ENCODE measurements at places on chromosomes 3 and 15.

GRCh38 chr3:57717205-57717868 is 24.5 kb upstream of the DENND6A start:
- DNase-seq = no peak

DNA sequence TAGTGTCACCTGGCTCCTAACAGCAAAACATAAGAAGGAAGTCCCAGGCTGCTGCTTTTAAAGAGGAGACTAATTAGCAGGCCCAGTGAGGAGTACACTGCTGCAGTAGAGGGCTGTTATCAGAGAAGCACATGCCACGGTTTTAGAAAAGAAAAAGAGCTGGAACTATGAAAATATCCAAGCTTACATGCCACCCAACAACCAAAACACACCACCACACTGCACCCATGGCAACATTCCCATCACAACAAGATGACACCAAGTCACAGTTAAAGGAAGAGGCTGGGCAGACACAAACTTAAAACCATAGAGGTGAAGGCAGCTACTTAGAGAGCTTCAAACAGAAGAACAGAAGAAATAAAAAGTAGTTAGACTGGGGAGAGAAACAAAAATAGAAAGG is 37.0 kb downstream of the NPTN start:
- DNase-seq = no peak

DNA sequence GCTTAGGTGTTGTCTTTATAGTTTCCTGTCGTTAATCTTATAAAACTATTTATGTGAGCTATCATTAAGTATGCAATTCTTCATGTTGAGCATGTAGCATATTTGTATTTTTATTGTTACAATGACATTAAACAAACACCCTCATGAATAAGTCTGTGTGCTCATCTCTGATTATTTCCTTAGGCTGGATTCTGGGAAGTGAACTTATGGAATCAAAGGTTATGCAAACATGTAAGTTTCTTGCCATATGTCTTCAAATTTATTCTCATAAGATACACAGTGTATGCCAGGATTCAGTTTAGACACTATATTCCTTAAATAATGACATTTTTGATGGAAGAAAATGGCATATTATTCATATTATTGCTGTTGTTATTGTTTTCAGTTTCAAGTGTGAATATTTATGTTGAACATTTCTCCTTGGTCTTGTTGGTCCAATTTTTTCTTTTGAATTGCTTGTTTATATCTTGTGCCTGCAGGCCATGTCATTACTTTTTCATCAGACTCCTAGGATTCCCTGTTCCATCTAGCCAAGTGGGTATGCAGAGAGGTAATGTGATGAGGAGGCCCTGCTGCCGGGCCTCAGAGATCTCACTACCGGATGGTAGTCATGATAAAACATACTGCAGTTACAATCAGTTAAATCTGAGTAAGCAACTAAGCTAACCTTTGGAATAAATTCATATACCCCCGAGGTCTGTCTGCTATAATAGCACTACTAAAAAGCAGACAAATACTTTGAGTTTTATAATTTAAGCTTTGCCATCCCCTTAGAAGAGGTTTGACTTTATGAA is 684.3 kb upstream of the SGO1 start:
- DNase-seq = no peak

DNA sequence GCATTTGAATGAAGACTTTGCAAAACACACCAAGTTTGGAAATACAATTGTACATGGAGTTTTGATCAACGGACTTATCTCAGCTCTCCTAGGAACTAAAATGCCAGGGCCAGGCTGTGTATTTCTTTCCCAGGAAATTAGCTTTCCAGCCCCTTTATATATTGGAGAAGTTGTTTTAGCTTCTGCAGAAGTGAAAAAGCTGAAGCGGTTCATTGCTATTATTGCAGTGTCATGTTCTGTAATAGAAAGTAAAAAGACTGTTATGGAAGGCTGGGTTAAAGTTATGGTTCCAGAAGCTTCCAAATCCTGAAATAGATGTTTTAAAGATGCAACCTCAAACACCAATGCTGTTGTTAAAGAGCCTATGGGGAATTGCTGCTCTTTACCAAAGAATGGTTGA is 11.5 kb downstream of the HTD2 start:
- no peak for DNase-seq

GRCh38 chr3:192880313-192880712 is 37.3 kb downstream of the MB21D2 start:
- no peak for DNase-seq

DNA sequence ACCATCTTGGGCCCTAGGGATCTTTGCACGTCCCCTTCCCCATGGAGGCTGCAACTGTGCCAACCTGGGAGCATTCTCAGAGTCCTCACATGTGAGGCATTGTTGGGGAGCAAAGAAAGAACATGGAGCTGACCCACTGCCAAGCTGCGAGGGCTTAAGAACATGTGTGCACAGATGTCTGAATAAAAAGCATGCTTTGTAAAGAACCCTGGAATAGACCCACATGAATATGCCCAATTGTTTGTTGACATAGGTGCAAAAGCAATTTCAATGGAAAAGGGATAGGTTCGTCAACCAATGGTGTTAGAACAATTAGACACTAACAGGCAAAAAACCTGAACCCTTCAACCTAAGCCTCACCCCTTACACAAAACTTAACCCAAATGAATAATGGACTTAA is 9.3 kb downstream of the PGPEP1L start:
- no peak for DNase-seq

GRCh38 chr3:32448686-32449474 is 53.8 kb downstream of the CMTM6 start:
- no peak for DNase-seq

- no peak for DNase-seq
Measured at GRCh38 chr15:101452572-101452971, 36.9 kb downstream of the PCSK6 start.

DNA sequence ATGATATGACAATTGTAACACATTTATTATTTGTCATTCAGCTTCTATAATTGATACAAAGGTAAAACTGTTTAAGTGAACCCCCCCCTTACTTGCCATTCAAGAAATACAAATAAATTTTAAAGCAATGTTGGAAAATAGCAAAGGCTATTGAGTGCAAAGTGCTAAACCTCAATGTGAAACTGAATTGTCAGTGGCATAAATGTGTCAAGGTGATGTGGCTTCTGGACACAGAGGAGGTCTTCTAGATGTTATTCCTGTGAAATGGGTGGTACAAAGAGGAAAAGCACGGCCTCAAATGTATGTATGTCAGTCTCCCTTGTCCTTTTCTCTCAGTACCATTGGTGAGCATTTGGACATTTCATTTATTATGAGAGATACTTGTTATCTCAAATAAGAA is 149.4 kb downstream of the MCTP2 start:
- no peak for DNase-seq

- peak; percentile 42 for DNase-seq
Measured at GRCh38 chr3:4474683-4475490, 7.8 kb upstream of the SUMF1 start.

DNA sequence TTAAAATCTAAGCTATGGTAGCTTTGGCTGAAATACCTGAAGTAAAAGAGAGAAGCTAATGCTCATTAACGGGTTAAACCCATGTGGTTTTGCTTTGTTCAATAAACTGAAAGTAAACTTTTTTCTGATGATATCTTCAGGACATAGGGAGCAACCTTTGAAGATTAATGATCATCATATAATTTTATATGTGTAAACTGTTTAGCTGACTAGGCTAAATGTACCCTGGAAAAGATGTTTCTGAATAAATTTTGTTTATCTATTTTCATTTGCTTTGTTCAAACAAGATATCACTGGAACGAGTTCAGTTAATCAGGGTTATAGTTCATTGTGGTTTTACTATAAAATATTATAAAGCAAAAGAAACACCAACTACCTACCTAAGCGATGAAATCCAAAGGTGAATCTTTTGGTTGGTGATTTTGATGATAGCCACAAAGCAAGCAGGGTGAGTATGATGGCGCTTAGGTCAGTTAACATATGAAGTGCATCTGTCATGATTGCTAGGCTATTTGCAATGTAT is 11.7 kb downstream of the SLC30A4 start:
- DNase-seq = no peak

DNA sequence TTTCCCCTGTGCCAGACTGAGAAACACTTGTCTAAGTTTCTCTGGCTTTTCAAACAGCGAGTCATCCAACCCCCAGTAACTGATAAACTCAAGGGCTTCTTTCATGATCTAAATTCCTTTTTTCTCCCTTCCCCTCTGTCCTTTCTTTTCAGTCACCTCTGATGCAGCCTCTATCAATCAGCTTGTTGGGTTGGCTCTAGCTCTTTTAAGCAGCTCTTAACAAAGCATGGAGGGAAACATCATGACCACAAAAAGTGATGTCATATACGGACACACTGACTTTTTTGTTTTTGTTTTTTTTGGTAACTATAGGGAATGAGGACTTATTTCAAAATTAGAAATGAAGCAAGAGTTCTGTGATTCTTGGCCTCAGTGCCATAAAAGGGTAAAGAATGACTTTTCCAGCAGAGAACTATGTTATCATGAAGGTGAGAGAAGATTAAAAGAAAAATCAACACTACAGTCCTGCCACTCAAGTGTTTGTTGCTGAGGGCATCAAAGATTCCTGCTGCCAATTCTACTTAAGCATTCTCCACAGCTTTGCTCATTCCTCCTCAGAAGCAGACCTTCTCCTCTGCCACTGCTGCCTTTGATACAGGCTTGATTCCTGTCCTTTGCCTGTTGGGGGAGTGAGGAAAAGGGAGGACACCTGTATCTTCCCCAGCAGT is 457.0 kb upstream of the ONECUT1 start:
- no peak for DNase-seq

GRCh38 chr15:57769266-57769665 is 62.8 kb downstream of the POLR2M start:
- DNase-seq = peak; percentile 82

- no peak for DNase-seq
Measured at GRCh38 chr3:177610686-177611633, 413.7 kb upstream of the TBL1XR1 start.

GRCh38 chr3:138434875-138435772 is 708 bp downstream of the ESYT3 start:
- no peak for DNase-seq

- no peak for DNase-seq
Measured at GRCh38 chr3:124599779-124600693, 130.2 kb upstream of the UMPS start.

DNA sequence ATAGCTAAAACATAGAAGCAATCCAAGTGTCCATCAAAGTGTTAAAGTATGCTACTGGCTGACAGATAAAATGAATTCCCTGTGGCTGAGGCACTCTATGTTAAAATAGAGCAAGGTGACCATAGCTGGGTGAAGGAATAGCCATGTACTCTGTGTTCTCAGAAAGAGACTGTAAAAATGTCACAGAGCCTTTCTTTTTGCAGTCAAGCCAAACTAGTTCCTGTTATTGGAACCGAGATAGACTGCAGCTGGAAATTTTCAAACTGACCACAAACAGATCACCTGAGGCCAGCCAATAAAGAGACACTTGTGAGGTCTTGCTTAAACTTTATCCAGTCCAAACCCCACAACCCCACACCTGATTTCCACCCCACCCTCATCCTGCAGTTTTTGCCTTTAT is 422.8 kb upstream of the NAALADL2 start:
- DNase-seq = peak; percentile 22

DNA sequence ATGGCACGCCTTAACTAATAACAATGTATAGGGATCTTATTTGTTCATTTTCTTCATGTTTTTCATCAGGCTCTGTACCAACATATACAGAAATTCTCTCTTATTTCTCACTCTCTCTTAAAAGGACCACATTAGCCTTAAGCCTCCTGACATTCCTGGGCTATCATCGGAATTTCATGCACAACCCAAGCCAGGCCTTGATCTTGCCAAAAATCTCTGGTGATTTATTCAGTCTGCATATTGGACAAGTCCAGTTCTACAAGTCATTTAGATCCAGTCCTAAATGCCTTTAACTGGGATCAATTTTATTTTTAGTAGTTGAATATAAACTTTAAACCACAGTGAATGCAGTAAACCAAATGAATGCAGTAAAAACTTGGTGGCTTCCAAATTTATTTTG is 385.4 kb downstream of the MECOM start:
- no peak for DNase-seq

GRCh38 chr3:4708230-4708629 is 215.1 kb downstream of the ITPR1 start:
- DNase-seq = no peak

DNA sequence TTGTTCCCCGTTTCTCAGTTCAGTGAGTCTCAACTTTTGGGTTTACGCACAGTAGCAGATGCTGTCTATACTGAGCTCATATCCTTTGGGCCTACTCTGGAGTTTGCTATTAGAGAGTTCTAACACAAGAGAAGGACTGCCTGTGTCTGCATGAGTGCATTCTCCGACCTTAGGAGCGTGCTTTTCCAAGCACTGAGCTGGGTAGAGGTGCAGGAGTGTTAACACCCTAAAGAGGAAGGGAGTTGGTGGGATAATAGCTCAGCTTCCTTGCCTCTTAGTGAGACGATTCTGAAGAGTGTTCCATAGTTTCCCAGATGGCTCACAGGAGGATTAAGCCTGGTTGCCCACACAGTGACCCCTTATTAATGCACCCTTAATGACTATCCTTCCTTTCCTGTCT is 6.9 kb upstream of the OXSR1 start:
- DNase-seq = no peak

DNA sequence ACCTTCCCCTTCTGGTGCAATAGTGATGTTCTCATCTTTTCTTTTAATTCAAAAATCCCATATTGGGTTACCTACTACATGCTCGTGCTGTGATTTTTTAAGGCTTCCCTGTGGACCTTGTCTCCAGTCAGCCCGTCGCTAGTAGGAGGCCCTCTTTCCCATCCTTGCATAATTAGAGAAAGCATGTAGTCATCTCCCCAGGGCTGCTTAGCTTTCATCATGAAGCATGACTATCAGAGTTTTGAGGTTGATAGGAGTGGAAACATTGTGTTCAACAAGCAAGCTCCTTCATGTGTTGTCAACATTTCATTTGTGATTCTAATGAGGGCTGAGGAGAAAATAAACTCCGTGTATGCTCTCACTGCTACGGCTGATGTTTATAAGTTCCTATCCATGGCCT is 8.7 kb upstream of the LRTM1 start:
- no peak for DNase-seq

DNA sequence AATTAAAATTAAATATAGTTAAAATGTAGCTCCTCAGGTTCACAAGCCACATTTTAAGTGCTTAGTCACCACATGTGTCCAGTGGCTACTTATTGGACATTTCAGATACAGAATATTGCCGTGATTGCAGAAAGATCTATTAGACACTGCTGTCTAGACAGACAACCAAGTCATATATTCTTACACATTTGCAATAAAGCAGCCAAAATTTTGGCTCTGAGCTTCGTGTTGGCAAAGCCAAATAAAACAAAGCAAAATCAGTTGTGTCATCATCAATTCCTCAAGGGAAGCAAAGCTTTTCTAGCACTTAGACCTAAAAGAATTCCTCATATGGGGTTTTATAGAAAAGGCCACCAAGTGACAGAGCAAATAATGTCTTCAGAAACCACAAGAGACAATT is 193.1 kb upstream of the LPP start:
- no peak for DNase-seq

DNA sequence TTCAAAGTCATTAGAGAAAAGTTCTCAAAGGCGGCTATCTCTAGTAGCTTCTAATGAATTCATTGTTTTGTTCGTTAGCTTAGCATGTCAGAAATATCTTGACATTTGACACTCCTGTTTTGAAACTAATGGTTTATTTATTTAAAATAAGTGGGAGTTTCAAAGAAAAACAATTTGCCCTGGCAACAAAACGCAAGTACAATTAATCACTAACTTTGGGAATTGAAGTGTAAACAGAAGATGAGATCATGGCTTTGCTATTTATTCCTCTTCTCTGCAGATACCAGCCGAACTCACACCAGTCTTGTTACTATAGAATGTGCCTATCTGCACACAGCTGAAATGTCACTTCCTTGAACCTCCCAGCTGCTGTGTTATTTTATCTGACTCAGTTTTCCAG is 27.5 kb downstream of the MASP1 start:
- no peak for DNase-seq

GRCh38 chr15:77118882-77119321 is 48.0 kb upstream of the TSPAN3 start:
- peak; percentile 77 for DNase-seq

All from muscle of back (tissue), 13 donors.